ENCODE measurements at places on chromosomes 12 and 14.

GRCh38 chr12:93784339-93785086, 107.3 kb downstream of the CRADD start:
- no peak for DNase-seq

DNA sequence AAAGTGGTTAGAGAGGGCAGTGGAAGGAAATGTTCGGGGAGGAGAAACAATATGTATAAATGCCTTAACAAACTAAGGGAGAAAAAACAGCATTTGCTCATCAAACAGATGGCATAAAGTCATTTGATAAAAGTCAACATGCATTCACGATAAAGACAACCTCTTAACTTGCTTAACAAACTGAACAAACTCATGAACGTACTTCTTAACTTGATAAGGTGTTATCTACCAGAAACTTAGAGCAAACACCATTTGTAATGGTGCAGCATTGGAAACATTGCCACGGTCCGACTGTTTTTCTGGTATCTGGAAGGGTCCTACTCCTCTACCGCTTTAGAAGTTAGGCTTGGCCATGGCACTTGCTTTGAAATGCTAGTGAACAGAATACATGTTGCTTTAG, 4.2 kb upstream of the RPS6KL1 start:
- no peak for DNase-seq

DNA sequence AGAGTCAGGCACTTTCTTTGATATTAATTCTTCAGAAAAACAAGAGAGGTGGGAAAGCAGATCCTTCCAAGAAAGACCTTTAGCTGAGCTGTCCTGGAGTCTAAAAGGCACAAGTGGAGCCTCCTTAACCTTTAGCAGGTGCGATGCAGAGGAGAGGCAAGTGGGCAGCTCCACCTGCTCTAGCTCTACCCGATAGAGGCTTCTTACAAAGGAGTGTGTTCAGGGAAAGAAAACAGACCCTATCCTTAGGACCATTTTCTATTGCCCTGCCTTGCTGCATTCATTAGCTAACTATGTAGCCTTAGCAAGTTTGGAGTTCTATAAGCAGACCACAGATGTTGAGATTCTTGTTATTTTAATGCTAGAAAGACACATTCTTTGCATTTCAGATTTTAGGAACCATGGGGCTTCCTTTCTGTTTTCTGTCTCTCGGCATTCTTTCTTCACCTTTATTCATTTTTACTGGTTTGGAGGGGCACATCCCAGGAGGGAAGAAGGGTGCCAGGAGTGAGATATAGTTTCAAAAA, 214.5 kb downstream of the EGLN3 start:
- DNase-seq: no peak

DNA sequence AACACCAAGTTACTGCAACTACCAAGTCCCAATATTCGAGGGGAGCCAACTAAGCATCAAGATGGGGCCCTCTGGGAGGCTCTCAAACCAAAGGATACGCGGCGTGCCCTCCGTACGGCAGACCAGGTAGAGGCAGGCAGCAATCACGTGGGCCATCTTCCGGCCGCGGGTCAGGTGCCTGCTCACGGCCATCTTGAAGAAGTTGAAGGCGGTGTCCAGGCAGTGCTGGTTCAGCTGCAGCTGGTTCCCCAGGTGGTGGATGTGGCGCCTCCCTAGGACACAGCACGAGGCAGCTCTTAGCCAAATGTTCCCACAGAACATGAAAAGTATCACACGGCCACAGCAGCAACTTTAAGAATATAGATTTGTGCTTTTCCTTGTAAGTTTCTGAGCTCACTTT, 24.3 kb downstream of the BTBD6 start:
- no peak for DNase-seq

- DNase-seq: no peak
These were observed 246.2 kb upstream of the NPAS3 start for GRCh38 chr14:32692441-32692840.

DNA sequence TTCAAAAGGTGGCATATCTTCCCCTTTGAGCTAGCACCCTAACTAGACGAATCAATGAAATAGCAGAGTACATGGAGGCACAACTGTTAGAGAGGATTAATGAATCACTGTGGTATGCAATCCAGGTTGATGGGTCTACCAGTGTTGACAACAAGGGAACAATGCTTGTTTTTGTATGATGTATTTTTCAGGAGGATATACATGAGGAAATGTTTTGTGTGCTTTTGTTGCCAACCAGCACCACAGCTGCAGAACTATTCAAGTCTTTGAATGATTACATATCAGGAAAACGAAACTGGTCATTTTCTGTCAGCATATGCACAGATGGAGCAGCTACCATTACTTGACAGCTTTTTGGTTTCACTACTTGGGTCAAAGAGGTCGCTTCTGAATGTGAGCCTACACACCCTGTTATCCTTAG, 142.6 kb downstream of the GPHN start:
- peak; percentile 69 for DNase-seq

GRCh38 chr14:60090864-60091519, 731 bp upstream of the PCNX4 start:
- DNase-seq: peak; percentile 46

DNA sequence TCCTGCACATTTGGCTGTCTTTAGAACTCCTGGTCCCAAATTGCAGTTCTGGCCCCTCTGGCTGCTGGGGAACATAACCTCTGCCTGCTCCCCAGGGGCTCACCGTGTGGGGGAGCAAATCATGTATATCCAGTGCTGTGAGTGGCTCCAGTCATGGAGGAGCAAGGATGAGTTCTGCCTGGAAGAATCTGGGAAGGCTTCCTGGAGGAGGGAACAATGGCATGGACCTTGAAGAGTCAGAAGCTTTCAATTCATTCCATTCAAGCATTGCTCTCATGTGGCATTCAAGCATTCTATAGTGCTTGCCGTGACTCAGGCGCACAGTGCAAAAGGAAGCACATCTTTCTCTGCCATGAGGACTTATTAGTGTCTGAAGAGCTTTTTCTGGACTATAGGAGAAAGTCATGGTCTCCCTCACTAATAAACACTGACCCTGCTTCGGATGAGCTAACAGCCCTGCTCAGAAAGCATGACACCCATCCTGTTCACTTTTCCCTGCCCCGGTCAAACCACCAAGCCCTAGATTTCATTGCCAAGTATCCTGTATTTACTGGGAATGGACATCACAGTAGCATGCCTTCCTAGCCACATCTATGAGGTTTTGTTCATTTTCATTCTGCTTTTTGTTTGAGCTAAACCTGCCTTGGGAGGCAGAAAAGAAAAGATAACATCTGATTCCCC, 3.5 kb downstream of the IFI27 start:
- DNase-seq: no peak

GRCh38 chr12:16198884-16199283, 78.6 kb downstream of the SLC15A5 start:
- no peak for DNase-seq

DNA sequence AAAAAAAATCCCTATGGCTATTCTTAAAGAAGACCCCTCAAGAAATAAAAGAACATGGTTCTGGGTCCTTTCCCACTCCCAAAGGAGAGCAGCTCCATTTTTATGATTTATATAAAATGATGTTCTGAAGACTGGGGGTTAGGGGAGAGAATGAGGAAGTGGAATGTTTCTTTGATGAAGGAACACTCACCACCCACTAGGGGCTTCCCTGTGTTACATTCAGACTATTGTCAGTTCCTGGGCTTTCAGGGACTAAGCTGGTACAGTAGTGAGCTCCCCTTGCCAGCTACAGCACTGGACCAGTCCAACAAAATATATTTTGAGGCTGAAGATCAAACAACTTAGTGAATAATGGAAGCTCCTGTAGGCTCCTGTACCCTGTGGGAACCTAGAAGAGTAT, 98.9 kb downstream of the HMGA2 start:
- no peak for DNase-seq

- DNase-seq: no peak
These were observed 1.8 kb upstream of the GLIPR1L2 start for GRCh38 chr12:75389061-75389460.

- DNase-seq: no peak
These were observed 102.6 kb upstream of the RFX4 start for GRCh38 chr12:106480251-106480650.

DNA sequence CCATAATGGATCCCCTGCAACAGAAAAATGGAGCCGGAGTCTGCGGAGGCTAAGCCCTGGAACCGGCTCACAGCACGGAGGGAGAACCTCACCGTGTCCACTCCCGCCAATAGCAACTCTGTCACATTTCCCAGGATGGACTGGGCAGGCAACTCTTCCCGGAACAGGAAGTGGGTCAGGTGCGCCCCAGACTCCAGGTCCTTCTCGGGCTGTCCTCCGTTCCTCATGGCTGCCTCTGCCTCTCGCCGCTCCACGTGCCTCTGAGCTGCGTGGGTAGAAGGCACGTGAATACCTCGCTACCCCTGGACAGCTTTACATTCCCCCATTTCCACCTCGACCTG, 2.2 kb downstream of the CYP27B1 start:
- no peak for DNase-seq

GRCh38 chr12:54629925-54630324, 4.8 kb downstream of the LACRT start:
- no peak for DNase-seq

DNA sequence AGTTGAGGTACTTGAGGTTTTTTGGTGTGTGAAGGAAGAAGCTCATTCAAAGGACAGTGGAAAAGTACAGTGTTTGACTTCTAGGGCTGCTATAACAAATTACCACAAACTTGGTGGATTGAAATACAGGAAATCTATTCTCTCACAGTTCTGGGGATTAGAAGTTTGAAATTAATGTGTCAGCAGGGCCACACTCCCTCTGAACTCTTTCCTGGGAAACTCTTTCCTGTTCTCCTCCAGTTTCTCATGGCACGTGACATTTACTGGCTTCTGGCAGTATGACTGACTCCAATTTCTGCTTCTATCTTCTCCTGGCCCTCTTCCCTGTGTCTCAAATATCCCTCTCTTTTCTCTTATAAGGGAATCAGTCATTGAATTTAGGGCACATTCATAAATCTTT, 160.2 kb downstream of the CCDC91 start:
- DNase-seq: no peak

DNA sequence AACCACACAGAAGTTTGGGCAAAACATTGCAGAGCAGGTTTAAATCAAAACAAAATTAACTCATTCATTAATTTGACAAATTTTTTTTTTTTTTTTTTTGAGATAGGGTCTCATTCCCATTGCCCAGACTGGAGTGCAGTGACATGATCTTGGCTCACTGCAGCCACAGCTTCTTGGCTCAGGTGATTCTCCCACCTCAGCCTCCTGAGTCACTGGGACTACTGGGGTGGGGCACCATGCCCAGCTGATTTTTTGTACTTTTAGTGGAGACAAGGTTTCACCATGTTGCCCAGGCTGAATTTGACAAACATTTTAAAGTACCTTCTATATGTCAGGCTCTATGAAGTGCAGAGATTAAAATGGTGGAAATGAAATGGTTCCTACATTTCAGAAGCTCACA, 257.1 kb upstream of the NPAS3 start:
- DNase-seq: no peak

- no peak for DNase-seq
These were observed 319.5 kb upstream of the OR4E1 start for GRCh38 chr14:21993070-21993469.

DNA sequence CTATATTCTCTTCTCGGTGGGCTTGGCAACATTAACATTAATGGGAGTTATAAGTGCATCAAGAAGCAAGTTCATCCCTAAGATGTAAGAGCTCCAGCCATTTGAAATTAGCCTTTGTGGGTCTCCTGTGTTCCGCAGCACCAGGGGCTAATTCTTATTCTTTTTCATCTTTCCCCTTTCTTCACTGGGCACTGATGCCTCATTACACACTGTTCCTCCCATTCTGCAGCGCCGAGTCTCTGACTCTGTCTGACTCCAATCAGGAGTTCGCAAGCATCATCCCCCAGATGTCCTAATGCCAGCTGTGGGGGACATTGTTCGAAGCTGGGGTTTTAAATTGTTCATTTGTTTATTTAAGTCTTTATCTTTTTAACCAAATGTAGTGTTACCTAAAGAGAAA, 341.3 kb downstream of the EGLN3 start:
- DNase-seq: no peak

DNA sequence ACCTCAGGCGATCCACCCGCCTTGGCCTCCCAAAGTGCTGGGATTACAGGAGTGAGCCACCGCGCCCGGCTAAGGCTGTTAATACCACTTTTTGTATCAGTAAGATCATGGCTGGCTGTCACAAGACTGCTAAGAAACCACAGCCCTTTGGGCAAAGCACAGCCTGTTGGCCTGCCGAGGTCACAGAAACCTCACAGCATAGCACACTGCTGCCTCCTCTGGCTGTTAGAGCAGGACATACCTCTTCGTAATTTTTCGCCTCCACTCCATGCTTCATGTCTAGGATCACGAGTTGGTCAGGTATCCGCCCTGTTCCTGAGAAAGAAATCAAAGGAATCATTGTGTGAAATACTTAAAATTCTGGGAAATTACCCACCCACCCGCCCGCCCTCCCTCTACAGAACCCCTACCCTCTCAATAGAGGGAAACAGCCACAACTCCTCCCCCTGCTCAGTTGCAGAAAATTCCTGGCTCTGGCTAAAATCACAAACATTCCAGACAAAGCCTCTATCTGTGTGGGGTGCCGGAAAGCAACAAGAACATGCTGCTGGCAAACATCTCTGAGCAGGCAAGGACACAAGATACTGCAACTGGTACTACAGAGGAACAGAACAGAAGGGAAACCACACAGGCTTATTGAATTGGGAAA, 20.7 kb upstream of the NEK9 start:
- DNase-seq: peak; percentile 58

DNA sequence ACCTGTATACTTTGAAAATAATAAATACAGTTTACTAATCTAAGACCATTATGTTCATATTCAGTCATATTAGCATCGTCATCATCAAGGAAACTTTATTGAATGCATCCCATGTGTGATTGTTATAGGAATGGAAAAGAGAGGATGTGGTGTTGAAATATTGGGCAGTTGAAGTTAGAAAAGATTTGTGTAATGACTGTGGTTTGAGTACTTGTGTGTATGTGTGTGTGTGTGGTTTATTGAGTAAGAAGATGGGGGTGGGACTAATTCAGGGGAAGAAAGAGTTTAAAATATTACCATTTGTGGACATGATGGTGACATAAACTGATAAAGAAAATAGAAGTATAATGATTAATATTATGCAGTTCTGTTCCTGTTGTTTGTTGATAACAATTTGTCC, 238.7 kb upstream of the SEL1L start:
- no peak for DNase-seq

- no peak for DNase-seq
These were observed 67.6 kb upstream of the TTC7B start for GRCh38 chr14:90883782-90884181.

DNA sequence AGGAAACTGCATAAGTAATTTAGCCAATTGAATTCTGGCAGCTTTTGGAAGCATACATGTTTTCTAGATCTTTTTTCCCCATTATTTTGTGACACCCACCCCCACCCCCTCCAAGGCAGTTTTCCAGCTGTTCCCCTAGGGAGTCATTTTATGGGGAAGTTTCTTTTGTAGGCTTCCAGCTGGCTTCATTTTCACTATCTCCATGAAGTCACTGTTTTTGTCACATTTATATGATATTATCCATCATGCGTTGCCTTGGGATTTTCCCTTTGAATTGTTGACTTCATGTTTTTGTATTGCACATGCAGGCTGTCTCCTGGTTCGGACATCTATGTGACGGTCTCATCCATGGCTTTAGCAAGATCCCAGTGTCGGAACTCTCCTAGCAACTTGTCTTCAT, 233.6 kb upstream of the RGS6 start:
- DNase-seq: no peak
